ENCODE measurements at places on chromosomes 5 and 9.

GRCh38 chr5:17255471-17256021 lies 38.1 kb downstream of the BASP1 start:
- no peak for DNase-seq

- DNase-seq, result no peak
These were observed 282.8 kb upstream of the TNC start for GRCh38 chr9:115400796-115401195.

- no peak for DNase-seq
These were observed 58.5 kb upstream of the PJA2 start for GRCh38 chr5:109468288-109468676.

GRCh38 chr9:15509931-15510788 lies 610 bp downstream of the PSIP1 start:
- no peak for DNase-seq

GRCh38 chr9:98438666-98439065 lies 183.2 kb upstream of the TBC1D2 start:
- no peak for DNase-seq

DNA sequence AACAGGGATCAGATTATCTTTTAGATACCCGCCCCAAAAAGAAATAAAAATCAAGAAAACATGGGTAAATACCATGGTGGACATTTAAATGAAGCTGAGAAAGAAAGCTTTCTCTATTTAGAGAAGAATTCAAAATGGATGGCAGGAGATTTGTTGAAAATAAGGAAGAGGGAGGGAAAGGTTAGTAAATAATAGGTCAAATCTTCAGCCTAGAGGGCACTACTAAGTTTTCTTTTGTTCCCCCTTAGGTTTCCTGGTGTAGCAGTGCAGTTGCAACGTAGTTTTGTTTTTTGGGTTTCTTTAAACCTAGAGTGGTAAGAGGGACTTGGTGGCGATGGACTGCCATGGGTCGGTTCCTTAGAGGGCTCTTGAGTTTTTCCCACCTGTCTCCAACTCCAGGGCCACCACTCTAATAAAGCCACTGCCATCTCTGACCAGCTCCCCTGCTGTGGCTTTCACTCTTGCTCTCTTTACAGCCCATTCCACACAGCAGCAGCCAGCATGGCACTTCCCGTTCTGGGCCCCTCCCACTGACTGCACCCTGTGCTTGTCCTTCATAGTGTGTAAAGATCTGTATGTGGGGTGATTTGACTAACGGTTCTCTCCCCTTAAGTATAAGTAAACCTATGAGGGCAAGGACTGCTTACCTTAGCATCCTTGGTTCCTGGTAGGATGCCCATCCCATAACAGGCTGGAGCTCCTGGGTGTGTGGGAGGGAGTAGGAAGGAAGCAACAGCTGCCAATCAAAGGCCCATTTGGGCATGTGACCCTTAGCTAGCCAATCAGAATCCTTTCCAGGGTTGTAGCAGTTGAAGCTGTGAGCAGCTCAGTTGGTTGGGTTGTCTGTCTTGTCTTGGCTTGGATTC lies 118.3 kb downstream of the SLC1A3 start:
- no peak for DNase-seq

GRCh38 chr5:55453211-55453610 lies 81.6 kb downstream of the PLPP1 start:
- DNase-seq, result no peak

DNA sequence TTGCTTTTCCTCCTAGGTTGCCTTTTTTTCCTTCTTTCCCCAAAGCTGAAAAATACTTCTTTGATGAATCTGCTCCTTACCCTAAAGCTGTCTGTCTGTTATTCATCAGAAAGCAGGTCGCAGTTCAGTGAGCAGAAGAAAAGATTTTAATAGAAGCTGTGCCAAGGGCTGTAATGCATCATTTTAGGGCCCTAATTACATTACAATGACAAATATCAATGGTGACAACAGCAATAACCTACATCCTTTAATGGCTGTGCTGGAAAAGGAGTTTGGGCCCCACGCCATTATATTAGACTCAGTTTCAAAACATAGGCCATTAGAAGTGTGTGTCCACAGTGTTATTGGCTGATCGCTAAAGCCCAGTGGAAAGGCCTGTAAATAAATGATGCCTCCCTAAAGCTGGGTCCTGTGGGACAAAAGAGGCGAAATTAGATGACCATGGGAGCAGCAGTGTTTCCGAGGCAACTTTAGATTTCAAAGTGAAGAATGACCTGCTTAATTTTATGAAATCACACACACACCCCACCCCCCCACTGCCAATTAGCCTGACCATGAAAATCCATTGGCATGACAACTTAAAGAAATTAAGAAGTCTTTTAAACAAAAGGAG lies 38.4 kb downstream of the TLE4 start:
- no peak for DNase-seq

GRCh38 chr5:136094913-136095641 lies 37.6 kb upstream of the SMAD5 start:
- no peak for DNase-seq

- DNase-seq, result no peak
These were observed 149.5 kb downstream of the FANCC start for GRCh38 chr9:95167998-95168397.

DNA sequence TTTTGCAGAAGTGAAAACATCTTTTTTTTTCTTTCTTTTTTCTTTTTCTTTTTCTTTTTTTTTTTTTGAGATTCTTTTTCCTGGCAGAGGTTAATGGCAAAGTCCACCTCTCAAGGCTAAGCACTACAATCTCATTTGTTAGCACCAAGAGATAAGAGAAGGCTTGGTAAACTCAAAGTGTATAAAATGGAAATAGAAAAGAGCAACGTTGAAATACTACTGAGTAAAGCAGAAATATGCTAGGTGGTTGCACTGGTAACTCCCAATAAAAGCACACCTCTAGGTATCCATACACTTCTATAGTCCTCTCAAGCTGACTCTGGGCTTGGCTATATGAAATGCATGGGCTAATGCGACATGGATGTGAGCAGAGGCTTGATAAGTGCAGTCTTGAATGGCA lies 188.9 kb downstream of the RAB3C start:
- DNase-seq, result no peak

DNA sequence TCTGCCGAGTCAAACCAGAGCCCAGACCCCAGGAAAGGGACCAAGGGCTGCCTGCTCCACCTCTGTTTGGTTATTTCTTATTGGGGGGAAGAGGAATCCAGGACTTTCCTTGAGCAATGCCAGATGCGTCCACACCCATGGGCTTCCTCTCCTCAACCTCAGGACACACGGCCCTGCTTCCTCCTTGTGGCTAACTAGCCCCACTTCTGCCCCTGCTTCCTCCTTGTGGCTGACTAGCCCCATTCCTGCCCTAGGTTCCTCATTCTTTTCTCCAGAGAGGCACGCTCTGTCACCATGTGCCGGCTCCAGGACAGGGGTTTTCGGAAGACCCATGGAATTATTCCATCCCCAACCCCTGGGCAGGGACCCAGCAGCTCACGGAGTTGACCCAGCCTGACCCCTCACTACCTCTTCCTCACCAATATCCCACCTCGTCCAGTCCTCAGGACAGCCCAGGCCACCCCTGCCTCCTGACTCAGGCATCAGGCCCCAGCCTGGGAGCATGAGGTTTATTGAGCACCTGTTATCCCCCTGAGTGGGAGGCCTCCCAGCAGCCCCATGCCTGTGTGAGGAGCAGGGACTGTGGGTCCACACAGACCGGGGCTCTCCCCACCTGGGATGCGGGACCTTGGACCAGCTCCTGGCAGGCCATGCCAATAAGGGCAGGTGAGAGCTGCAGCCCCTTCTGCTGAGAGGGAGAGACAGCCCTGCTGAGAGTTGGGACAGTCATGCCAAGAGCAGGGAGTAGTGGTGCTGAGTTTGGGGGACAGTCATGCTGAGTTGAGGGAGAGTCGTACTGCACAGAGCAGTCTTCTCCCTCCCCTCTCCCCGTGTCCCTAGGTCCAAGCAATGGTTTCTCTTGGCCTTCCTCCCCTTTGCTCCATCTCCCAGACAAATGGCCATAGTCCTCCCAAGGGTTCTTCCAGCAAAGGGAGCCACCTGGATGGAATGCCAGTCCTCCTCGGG lies 11.8 kb upstream of the FCN1 start:
- DNase-seq, result no peak

GRCh38 chr9:92187390-92187789 lies 72.2 kb upstream of the SPTLC1 start:
- DNase-seq, result no peak

DNA sequence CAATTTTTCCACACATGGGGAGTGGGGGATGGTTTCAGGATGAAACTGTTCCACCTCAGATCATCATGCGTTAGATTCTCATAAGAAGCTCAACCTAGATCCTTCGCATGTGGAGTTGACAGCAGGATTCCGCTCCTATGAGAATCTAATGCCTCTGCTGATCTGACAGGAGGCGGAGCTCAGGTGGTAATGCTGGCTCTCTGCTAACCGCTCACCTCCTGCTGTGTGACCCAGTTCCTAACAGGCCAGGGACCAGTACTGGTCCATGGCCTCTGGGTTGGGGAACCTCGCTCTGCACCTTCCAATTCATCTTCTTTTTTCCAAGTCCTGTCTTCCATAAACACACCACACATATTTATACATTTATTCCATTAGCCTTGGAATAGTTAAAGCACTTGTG lies 33.0 kb downstream of the POU5F2 start:
- no peak for DNase-seq

DNA sequence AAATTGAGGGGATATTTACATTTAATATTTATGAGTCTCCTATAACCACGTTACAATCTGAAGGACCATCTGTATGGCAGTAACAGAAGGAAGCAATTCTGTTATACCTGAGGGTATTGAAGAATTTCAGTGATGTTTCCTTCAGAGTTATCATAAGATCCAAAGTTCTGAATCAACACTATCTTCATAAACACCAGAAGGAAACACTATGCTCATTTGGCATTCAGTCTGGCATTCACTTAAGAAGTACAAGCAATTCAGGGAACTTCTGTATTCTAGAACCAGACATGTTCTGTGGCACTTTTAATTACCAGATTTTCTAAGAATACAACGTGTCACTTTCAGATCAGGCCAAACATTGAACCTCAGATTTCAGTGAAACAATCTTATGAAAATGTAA lies 9.6 kb downstream of the DAB2 start:
- DNase-seq, result no peak

GRCh38 chr5:120640778-120641177 lies 176.7 kb downstream of the PRR16 start:
- DNase-seq, result no peak

- DNase-seq, result peak; percentile 69
These were observed 212.3 kb downstream of the ERCC6L2 start for GRCh38 chr9:96087669-96088299.

GRCh38 chr5:80389580-80389979 lies 18.3 kb upstream of the ZFYVE16 start:
- no peak for DNase-seq

GRCh38 chr5:6058055-6058715 lies 320.2 kb downstream of the MED10 start:
- DNase-seq, result no peak

- DNase-seq, result peak; percentile 32
These were observed 750 bp downstream of the DNM1 start for GRCh38 chr9:128203707-128204551.

DNA sequence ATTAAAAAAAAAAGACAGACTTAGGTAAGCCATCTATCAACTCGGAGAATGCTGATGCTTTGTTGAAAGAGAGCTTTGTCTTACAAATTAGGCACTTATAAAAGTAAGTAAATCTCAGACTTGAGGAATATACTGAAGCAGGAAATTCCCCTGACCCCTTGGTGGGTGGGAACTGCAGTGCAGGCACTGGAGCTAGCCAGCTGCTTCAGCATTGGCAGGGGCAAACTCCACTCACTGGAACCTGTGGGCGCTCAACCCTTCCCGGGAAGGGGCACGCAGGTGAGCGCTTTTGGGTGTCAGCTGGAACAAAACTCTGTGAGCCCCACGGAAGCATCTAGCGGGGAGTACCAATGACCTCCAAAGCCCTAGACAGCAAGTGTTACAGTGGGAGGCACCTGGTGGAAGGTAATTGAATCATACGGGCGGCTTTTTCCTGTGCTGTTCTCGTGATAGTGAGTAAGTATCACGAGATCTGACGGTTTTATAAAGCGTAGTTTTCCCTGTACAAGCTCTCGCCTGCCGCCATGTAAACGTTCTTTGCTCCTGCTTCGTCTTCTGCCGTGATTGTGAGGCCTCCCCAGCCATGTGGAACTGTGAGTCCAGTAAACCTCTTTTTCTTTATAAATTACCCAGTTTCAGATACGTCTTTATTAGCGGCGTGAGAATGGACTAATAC lies 628.0 kb upstream of the CDH18 start:
- DNase-seq, result no peak
